ENCODE measurements at places on chromosomes 6 and 20. TPM values are rescaled to one million over a fixed set of nuclear protein-coding genes. Genes with fewer than 3 reads are reported as not detected.
A peak's percentile ranks its signal among the peaks of the same experiment; 100 is the strongest.

DNA sequence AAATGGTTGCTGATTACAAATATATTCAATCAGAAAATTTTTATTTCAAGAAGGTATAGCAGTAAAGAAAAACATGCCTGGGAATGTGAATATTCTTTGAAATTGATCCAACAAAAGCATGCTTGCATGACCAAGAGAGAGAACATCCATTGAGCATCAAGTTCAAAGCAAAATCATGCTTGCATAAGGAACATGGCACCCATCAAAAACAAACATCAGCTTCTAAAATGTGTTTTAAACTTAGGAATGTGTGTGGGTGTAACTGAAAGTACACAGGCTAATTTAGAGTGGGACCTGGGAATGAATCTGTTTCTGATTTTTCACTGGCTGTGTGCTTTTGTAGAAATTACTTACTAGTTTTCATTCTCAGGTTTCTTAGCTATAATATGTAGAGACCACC, 5.6 kb downstream of the SLC17A5 start:
- DNase-seq: no peak

DNA sequence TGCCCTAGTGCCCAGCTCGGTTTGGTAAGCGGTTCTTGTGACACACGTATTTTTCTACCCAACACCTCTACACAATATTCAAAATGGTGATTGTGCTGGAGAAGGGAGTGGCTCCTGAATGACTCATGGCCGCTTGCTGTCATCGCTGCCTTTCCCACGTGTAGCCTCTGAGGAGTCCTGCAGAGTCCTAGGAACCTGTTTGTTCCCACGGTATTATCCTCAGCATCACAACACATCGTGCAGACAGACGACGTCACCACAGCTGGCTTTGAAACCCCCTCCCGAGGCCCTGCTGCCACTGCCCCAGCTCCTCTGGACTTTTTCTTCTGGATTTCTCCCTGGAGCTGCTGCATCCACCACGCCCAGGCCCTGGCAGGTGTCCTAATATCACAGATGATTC, 353.5 kb downstream of the SMOC2 start:
- DNase-seq: no peak

DNA sequence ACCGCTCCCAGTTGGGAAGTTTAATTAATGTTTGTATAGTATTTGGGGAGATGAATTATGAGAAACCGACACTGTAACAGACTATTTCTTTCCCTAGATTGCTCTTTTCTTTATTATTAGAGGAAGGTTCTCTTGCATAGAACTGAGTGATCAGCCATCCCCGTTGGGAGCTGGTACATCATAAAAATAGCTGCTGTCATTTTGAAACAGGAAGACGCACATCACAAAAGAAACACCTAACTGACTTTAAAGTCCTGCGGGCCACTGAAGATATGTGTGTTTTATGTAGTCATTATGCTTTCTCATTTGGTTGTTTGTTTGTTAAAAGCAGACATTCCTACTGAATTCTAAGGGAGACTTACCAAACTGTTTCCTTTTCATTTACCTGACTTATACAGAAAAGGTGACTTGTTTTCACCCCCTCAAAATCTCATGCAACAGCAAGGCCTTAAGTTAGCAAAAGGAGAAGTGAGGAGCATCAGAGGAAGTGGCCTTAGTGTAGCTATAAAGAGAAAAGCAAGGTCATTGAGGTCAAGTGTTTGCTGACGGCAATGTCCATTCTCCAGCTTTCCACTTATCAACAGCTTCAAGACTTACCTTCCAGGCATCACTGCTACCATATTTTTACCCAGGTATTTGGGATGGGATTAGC, 91.0 kb downstream of the PKHD1 start:
- no peak for DNase-seq

GRCh38 chr6:21912151-21912832, 318.7 kb downstream of the SOX4 start:
- no peak for DNase-seq

GRCh38 chr20:39702701-39703349, 740.7 kb downstream of the DHX35 start:
- no peak for DNase-seq

GRCh38 chr6:149261364-149262040, 56.0 kb upstream of the TAB2 start:
- DNase-seq: no peak

GRCh38 chr6:22368794-22369193, 72.0 kb upstream of the PRL start:
- no peak for DNase-seq

DNA sequence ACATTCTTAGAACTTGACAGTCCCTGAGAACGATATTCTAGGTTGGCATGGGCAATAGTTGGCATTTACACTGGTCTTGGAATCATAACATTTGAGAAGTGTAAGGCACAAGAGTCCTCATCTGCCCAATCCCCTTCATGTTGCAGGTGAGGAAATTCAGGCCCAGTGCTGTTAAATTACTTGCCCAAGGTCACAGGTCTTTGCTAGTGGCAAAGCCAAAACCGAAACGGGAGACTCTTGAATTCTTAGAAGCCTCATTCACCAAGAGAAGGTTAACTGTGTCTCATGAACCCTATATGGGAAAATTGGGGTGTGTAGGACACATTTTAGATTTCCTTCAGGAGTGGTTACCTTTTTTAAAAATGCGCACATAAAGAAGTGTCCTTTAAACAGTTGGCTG, 7.2 kb downstream of the E2F3 start:
- no peak for DNase-seq

DNA sequence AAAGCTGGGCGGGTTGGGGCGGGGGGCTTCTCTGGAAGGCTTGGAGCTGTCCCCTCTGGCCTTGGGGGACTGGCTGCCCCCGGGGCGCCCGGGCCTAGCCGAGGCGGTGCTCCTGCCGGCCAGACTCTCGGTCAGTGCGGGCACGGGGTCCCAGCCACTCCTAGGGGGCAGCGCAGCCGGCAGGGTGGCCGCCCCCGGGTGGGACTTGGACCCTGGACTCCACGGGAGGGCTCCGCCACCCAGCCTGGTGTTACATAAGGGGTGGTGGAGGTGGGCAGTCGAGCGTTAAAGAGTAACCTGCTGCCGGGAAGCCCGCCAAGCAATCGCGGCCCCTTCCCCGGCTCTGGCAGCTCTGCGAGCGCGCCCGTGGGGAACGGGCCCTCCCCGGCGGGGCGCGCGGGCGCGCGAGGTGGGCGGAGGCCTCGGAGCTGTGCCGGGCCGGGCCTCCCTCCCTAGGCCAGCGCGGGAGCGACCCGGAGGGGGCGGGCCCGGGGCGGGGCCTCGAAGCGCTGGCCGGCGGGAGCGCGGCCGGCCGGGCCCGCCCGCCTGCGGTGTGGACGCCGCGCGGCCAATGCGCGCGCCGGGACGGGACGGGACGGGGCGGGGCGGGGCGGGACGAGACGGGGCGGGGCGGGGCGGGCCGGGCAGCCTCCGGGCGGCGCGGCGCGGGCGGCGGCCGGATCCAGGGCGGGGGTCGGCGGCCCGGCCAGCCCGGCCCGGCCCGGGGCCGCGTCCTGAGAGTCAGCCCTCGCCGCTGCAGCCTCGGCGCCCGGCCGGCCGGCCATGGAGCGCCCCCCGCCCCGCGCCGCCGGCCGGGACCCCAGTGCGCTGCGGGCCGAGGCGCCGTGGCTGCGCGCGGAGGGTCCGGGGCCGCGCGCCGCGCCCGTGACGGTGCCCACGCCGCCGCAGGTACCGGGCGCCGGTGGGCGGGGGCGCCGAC, at the start of gene SLC2A4RG:
Gene SLC2A4RG (plus strand): TSS at position 647 of the 940 bp plus-strand sequence. CDS start 137 bp downstream, at position 784.
- peak; percentile 81 for DNase-seq

GRCh38 chr20:51275181-51275580, 252.3 kb upstream of the KCNG1 start:
- no peak for DNase-seq

DNA sequence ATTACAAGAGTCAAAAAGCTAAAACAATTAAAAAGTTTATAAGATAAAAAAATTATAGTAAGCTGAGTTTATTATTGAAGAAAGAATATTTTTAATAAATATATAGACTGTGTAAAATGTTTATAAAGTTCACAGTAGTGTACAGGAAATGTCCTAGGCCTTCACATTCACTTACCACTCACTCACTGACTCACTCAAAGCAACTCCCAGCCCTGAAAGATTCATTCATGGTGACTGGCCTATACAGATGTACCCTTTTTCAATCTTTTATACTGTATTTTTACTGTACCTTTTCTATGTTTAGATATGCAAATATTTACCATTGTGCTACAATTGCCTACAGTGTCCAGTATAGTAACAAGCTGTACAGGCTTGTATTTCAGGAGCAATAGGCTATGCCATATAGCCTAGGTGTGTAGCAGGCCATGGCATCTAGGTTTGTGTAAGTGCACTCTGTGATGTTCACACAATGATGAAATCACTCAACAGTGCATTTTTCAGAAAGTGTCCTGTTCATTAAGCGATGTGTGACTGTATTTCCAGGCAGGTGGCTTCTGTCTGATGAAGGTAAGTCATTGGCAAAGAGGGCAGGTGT, 130.2 kb downstream of the BTBD3 start:
- no peak for DNase-seq

The TRIM15 gene
- not detected for total RNA-seq

The C6orf132 gene
- total RNA-seq: 0.16 TPM

The COL9A1 gene
- total RNA-seq: not detected

The BCL2L1 gene
- 239 TPM for total RNA-seq

The C20orf204 gene
- 0.47 TPM for total RNA-seq

The GFRA4 gene
- total RNA-seq: not detected
